GM12892 (cell line): ENCODE measurements at places on chromosomes 3 and 15.

DNA sequence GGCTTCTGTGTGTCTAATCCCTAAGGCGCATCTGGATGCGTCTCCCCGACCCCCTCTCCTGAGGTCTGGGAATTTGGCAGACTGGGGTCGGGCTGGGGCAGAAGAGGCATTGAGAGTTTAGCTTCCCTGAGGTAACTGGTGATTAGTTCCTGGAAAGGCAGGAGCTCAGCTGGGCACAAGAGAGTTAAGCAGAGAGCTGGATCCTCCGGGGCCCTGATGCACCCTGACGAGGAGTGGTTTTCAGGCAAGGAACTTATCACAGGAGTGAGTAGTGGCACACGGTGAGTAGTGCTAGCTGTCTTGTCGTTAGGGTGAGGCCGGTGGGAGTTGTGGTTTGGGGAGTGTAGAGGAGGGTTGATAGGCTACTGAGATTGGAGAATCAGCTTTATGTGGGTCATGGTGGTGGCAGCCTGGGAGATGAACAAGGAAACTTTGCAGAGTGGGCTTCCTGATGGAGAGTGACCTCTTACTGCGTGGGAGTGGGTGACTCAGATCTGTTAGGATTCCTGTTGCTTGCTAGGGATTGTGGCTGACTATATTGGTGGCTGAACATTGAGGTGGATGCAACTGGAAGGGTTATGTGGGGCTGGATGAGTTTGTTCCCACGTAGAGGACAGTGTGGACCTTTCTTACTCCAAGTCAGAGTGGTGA, 897 bp downstream of the RAD54L2 start:
- DNase-seq = peak; percentile 31

DNA sequence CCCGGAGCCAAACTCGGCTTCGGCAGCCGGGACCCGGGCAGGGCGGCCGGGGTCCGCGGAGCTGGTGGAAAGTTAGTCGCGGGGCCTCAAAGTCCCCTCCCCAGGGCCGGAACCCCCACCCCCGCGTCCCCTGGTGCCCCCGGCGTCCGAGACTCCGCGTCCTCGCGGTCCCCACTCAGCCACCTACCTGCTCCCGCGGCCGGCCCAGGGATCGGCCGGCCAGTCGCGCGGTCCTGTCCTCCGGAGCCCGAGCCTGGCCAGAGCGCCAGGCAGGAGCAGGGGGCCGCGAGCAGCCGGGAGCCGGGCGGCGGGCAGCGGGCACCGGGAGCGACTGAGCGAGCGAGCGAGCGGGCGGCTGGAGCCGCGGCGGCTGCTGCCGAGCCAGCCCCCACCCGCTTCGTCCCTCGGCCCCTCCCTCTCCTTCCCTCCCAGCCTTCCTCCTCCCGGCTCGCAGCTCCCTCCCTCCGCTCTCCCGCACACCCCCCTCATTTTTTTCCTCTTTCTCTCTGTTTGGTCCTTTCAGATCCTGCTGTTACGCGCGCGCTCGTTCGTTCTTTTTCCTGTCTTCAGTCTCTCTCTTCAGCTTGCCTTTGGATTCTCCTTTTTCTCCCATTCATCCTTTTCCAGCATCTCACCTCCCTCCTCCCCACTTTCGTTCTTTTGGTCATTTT, at the start of gene MEGF11:
Gene MEGF11, minus strand, starts transcription at position 333 of the 671 bp plus-strand sequence. CDS start 125,347 bp downstream, outside the sequence.
- DNase-seq = peak; percentile 33

DNA sequence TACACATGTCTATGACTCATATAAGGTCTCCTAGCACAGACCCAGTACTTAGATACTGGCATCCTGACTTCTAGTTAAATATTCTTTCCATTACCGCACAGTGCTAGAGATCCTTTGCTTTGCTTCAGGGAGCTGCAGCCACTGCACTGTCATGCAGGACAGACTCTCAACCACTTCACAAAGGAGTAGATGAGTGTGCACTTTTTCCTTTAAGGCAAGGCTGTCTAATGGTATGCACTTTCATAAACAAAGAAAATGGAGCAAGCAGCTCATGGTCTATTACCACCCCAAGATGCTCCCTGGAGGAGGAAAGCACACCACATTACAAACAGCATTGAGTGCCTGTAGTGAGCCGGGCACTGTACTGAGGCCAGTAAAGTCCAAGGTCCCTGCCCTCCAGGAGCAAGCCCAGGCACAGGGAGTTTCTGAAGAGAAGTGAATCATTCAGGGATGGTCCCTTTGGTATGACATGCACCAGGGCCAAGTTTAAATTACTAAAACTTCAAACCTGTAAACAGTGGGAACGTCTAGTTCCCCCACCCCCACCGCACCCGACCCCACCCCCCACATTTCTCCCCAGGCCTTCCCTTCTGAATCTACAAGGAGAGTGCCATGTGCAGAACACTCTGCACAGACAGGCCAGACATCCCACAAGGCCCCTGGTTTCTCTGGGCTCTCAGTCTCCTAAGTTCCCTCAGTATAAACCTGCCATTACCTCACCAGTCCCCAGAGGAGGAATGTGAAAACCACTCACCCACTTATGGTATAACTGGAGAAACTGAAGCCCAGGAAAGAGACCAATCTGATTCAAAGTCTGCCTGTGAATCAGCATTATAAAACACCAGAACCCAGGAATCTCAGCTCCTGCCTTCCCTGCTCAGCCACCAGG, 107.8 kb upstream of the BCL6 start:
- no peak for DNase-seq

DNA sequence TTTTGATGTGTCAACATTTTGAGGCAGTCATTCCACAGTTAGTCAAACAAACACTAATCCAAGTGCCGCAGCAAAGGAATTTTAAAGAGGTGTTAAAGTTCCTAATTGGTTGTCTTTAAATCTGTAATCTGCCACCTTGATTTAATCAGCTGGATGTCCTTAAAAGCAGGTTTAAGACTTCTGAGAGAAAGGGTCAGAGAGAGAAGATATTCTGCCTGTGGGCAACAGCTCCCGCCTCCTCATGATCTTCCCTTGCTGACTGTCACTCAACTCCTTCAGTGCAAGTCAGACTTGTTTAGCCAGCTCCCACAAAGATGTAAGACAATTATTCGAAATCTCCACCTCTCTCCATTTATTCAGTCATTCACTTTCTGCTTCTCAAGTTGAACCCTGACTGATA, 92.6 kb upstream of the MYRIP start:
- DNase-seq = no peak

- DNase-seq = no peak
Measured at GRCh38 chr3:190676481-190676880, 162.6 kb downstream of the IL1RAP start.

GRCh38 chr15:52303093-52303772, 7.6 kb upstream of the MYO5C start:
- no peak for DNase-seq

- no peak for DNase-seq
Measured at GRCh38 chr3:8574670-8575322, 69.8 kb downstream of the SSUH2 start.

DNA sequence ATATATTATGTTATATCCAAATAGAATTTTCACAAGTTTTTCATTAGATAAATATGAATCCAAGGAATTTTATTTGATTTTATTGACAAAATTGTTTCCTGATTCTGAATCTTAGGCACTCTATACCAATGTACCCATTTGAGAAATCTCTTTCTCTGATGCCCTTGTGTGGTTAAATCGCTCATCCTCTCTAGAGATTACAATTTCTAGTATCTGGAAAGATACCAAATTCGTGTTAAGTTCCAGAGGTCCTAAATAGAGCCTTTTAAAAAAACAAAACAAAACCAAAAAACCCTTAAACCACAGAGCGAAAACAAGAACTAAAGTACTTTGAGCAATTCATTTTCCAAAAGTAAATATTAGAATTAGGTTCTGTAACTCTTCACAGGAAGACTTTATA, 20.0 kb downstream of the SATB1 start:
- DNase-seq = no peak
